ENCODE measurements at places on chromosomes 6 and 20. TPM values are rescaled to one million over a fixed set of nuclear protein-coding genes. Genes with fewer than 3 reads are reported as not detected.

TRIM10 gene
- 0.70 TPM for total RNA-seq

TFAP2D gene
- not detected for total RNA-seq

TRAPPC3L gene
- total RNA-seq = not detected

C20orf204 gene
- 18.8 TPM for total RNA-seq

PLN gene
- not detected for total RNA-seq

HLA-DRB1 gene
- 9.5 TPM for total RNA-seq

EMILIN3 gene
- not detected for total RNA-seq

TMEM151B gene
- total RNA-seq = not detected

PHACTR1 gene
- 0.05 TPM for total RNA-seq

HUS1B gene
- 1.9 TPM for total RNA-seq

BHLHE23 gene
- not detected for total RNA-seq

CLDN20 gene
- total RNA-seq = not detected

WFDC2 gene
- total RNA-seq = 1.2 TPM

DNA sequence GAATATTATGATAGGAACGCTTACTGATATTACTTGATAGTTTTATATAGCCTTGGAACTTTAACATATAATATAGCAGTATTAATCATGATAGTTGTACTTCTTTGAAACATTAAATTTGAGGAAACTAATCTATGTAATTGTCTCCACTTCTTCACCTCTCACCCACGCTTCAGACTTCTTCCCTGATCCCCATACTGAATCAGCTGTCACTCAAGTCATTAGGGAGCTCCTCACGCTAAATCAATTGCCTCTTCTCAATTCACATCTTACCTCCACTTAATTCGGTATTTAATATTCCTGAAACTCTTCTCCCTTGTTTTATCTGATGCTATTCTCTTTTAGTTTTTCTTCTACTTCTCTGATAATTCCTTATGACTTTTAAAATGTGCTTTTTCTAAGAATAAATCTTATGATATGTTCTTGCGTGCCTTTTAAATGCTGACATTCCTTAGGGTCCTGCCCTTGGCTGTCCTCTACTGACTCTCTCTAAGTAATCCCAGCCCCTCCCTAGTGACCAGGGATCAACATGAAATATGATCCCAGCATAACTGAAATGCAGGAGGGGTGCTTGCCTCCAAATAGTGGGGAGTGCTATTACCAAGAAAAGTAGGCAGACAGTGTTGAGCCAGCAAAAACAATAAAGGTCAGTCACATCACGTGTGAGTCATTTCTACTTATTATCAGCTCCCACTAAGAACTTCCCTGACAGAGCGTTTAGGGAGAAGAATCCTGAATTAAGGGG, 9.9 kb downstream of the ANKRD66 start:
- no peak for DNase-seq

- no peak for DNase-seq
Measured at GRCh38 chr6:7469696-7470095, 71.8 kb upstream of the DSP start.

GRCh38 chr20:63619505-63619904, 7.4 kb downstream of the GMEB2 start:
- DNase-seq = no peak

GRCh38 chr6:161676586-161676985, 402.7 kb upstream of the AGPAT4 start:
- no peak for DNase-seq

DNA sequence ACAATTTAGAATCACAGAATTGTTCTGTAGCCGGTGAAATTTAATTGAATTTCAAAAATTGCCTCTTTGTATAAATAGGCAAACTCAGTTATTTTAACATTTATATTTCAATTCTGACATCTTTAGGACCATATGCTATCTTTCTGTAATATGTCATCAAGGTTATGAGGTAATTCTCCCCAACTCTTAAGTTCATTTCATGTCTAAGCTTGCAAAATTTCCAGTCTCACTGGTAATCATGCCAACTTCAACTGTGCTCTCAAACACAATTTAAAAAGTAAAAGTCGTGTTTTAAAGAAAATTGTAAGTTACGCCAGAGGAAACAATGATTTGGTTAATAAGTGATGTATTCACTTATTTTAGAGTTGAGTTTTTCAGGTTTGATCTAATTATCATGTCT, 1.4 kb downstream of the NCOA7 start:
- no peak for DNase-seq

- no peak for DNase-seq
Measured at GRCh38 chr20:25327521-25328235, 63.0 kb downstream of the ABHD12 start.

GRCh38 chr6:2507016-2507415, 243.7 kb downstream of the MYLK4 start:
- DNase-seq = no peak

DNA sequence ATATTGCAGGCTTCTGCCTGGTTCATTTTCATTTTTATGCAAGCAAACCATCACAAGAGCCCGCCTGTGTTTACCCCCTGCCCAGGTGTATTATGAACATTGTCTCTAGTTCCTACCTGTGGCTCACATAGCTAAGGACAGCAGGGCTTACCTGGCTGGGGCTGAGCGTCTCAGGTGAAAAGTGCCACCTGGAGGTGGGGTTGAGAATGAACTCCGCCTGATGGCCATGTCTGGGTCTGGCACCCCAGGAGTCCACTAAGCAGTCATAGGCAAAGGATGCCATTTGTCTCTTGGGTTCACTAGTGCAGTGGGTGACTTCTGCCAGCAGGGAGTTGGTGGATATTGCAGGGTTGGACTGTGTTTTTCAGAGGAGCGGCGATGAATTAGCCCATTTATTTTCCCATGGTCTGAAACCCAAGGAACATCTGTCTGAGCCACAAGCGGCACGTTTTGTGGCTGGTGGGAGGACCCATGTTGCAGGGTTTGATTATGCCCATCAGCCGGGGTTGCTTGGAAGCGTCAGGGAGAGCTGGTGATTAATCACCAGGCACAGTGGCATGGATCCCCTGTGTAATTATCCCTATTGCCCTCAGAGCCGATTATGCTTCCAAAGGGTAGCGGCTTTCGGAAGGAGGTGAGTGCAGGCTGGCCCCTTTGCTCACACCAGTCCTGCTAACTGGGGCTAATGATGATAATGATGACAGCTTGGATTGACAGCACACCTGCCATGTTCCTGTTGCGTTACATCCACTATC, 92.1 kb downstream of the CDH26 start:
- no peak for DNase-seq

- DNase-seq = no peak
Measured at GRCh38 chr6:163180874-163181541, 233.5 kb upstream of the QKI start.

DNA sequence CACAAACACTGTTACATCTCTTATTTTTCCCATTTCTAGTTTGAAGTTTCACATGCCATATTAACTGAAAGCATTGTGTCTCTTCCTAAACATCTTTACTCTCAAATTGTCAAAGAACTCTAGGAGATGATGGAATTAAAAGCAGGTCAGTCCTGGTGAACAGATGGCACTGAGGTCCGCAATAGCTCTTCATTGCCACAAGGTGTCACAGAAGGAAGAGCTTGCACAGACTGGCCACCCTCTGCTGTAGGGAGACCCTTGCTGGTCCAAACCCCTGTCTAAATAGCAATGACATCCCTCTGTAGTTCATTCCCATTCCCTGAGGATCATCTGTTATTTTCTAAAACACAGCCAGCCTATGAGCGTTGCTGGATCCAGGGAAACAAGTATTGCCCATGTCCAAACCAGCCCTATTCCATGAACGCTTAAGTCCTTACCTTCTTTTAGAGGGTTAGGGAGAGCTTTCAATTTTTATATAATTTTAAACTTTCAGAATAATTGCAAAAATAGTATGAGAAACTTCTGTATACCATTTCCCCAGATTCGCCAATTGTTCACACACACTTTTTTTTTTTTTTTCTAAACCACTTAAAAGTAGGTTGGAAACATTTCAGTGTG, 10.1 kb upstream of the HDAC2 start:
- DNase-seq = no peak

DNA sequence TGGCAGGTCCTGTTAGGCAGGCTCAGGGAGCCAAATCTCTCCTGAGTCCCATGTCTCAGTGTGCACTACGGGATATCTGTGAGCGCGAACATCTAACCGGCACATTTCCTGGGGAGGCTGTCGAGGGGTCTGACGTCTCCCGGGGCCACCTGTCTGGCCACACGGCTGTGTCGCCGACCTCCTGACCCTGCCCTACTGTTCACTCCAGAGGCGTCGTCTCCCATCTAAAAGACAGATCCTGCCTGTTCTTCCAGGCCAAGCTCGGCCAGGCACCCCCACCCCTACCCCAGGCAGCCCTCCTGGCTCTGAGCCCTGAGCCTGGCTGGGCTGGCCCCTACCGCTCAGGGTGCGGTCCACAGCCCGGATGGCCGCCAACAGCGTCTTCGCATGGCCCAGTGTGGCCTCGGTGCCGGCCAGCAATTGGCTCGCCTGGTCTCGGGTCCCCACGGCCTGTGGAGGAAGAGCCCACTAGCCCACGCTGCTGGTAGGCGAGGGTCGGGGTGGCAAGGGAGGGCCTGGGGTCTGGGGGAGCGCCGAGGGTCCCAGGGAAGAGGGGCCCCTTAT, 16.6 kb downstream of the ADRM1 start:
- no peak for DNase-seq

- no peak for DNase-seq
Measured at GRCh38 chr6:45652416-45652815, 274.7 kb upstream of the SUPT3H start.

GRCh38 chr6:150068720-150069648, at the start of gene ULBP3:
Gene ULBP3, minus strand, starts transcription at chr6:150069121. Its CDS starts 55 bp downstream, at chr6:150069066.
- peak; percentile 72 for DNase-seq

- no peak for DNase-seq
Measured at GRCh38 chr20:24116611-24117010, 128.0 kb upstream of the GGTLC1 start.

DNA sequence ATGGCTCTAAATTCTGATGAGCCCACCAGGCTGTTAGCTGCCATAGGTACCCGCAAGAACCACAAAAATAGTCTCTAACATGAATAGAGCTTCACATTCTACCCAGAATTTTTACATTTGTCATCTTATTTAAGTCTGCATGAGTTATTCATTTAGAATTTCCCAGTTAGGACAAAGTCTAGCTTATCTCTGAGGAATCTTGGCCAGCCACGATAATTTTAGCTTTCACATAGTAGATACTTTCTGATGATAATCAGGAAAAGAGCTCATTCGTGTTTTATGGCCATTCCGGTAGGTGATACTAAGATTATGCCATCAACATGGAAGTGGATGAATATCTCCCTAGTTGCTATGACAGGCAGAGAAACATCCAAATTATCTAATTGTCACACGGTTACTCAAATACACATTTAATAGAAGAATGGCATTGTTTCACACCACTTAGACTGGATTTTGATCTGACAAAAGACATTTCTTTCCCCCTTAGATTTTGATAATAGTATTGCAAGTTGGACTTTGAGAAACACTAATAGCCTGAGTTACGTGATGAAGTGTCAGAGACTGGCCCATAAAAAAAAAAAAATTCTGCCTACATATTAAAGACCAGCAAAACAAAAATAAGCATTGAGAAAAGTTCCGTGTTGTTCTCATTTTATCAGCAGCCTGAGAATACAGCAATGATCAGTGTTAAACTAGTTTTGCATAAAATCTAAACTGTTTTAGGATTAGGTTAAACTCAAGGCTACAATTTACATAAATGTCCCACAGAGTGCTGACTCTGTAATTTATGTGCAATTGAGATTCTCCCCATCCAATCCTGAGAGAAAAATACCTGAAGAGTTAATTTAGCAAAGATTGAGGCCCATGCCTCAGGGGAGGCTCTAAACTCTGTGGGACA, 397.5 kb upstream of the ARID1B start:
- no peak for DNase-seq

- DNase-seq = no peak
Measured at GRCh38 chr6:31791324-31792089, 4.0 kb downstream of the VARS1 start.
